ENCODE measurements at places on chromosomes 13 and 19. TPM values are rescaled to one million over a fixed set of nuclear protein-coding genes. Genes with fewer than 3 reads are reported as not detected.
A peak's percentile ranks its signal among the peaks of the same experiment; 100 is the strongest.

GJA3 gene
- 0.16 TPM for total RNA-seq

KLK12 gene
- not detected for total RNA-seq

RASA3 gene
- total RNA-seq = 28.8 TPM

DNA sequence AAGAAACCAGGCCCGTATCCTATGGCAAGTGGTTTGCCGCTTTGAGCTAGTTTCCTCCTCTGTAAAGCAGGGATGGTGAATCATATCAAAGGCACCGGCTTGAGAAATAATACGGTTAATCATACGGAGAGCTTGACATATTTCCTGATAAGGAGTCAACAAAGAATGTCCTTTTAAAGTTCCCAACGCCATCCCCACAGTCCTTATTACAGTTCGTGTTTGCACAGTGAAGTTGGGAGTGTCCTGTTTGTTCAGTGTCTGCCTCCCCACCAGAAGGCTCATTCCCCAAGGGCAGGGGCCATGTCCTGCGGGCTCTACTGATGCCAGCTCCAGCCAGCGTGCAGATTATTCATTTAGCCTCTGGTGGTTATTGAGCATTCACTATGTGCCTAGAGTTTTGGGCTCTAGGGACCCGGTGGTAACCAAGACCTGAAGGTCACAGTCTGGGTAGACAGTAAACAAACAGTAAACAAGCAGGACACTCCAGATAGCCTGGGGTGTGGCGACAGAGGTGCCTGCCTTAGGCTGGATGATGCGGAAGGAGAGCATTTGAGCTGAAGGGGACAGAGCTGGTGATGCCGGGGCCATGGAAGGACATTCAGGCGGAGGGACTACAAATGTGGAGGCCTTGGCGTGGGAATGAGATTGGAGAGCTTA lies 6.3 kb downstream of the GRAMD1A start:
- DNase-seq = no peak
- peaks cover 4% of the 10 kb centered on the region for H3K36me3 ChIP-seq
- H3K27me3 ChIP-seq = no peaks in the 10 kb centered on the region

GRCh38 chr19:4174895-4175668 lies 7.3 kb downstream of the SIRT6 start:
- DNase-seq = no peak
- H3K36me3 ChIP-seq = no peaks in the 10 kb centered on the region
- H3K27me3 ChIP-seq = no peaks in the 10 kb centered on the region

DNA sequence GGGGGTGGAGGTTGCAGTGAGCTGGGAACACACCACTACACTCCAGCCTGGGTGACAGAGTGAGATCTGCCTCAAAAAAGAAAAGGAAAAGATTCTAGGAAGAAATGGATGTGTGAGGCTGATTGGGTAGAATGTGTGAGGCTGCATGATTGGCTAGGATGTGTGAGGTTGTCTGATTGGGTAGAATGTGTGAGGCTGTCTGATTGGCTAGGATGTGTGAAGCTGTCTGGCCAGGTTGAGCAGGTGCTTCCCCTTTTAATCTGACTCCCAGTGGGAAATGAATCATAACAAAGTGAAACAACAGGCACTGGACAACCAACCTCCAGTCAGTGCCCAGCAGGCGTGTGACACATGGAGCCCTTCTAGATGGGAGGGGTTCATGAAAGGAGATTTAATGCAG lies 14.7 kb downstream of the C13orf46 start:
- H3K27ac ChIP-seq = no peak overlapping the region
- H3K27me3 ChIP-seq = no peaks in the 10 kb centered on the region
- no peaks in the 10 kb centered on the region for H3K4me1 ChIP-seq

GRCh38 chr13:80924596-80924995 lies 583.7 kb upstream of the SPRY2 start:
- no peaks in the 10 kb centered on the region for H3K4me1 ChIP-seq
- no peak overlapping the region for H3K27ac ChIP-seq
- H3K27me3 ChIP-seq = no peaks in the 10 kb centered on the region
- no peak overlapping the region for H3K4me3 ChIP-seq
- no peaks in the 10 kb centered on the region for H3K36me3 ChIP-seq

DNA sequence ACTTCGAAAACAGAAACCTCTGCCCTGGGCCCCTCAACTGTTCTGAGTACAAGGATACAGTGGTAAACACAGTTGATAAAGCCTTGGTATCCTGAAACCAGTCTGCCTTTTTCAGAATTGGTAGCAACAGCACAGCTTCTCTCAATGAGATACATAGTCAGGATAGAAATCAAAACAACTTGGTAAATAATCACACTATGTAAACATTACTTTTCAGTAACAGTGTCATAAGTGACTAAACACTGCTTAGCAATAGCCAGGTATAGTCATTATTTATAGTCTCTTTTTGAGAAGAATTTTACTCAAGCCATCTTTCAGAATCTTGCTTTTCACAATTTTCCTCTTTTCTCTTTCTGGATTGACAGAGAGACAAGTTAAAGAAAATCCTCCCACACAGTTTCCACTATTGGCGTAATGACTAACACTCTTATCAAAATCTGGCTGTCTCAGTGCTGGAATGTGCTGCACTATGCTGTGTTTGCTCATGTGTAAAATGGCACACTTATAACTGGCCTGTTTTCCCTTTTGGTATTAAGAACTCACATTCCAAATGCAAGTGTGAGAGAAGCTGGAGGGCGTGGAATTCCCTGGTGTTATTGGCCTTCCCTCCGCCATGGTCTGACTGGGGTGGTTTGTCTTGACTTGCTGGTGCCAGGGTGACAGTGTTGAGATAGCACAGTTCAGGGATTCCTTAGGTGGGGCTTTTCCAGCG lies 368.8 kb downstream of the TDRD3 start:
- DNase-seq = peak; percentile 34
- no peaks in the 10 kb centered on the region for H3K36me3 ChIP-seq
- no peak overlapping the region for H3K4me3 ChIP-seq
